HS-5 (cell line): ENCODE measurements at places on chromosomes 5 and 9.

GRCh38 chr9:124291801-124292396 lies 34.1 kb downstream of the NEK6 start:
- no peak for DNase-seq

DNA sequence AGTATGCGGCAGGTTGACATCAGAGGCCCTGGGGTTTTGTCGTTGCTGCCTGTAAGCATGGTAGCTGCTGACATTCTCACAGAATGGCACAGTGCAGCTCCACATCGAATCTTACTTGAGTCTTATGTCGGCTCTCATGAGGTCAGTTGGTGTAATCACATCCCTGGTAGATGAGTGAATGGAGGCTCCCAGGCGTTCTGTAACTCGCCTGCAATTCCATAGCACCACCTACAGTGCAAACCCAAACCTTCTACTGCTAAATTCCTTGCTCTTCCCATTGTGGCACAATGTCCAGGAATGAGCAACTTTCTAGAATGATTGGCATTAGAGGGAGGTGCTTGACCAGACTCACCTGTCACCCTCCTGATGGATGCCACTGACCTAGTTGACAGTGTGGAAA lies 578.4 kb downstream of the CCDC171 start:
- no peak for DNase-seq

DNA sequence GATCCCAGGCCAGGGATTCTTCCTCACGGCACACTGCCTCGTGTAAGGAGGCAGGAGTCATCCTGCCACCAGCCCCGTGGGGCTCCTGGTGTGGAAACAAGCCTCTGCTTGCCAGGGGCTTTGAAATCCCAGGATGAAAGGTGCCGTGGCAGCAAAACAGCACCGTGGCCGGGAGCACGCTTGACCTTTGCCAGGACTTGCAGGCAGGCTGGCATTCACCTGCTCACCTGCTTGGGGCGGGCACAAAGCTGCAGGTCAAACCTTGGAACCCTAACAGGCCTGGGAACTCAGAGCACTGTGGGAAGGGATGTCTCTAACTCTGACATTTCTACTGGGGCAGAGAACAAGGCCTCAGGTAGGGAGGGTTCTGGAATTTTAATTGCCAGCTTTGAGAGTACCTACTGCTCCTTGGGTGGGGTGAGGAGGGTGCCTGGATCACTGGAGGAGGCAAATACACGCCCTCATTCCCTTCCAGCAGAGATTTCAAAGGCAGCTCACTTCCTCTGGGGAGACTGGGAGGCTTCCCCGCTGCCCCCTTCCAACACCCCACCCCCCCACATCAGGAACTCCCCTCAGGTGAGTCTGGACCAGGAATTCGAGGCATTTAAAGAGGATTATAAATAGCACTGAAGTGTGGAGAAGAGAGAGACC lies 45.6 kb upstream of the STXBP1 start:
- no peak for DNase-seq

GRCh38 chr5:142432369-142432863 lies 107.6 kb upstream of the SPRY4 start:
- no peak for DNase-seq

GRCh38 chr9:97560154-97560553 lies 58.7 kb downstream of the TMOD1 start:
- no peak for DNase-seq

- peak; percentile 97 for DNase-seq
These were observed 17.6 kb upstream of the MUSK start for GRCh38 chr9:110650991-110651411.

DNA sequence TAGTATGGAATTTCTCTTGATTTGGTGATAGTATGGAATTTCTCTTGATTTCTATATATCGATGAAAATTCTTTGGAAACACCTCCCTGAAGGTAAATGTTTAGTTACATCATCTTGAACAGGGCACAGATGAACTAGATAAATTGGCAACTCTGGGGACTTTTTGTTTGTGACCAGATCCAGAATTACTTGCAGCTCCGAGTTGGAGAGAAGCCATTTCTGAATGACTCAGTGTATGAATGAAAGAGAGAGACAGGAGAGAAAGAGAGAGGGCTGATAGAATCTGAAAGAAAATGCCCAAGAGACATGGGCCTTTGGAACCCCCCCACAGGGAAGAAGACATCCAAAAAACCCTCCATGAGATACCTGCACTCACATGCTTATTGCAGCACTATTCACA lies 14.1 kb downstream of the TNFSF15 start:
- no peak for DNase-seq

DNA sequence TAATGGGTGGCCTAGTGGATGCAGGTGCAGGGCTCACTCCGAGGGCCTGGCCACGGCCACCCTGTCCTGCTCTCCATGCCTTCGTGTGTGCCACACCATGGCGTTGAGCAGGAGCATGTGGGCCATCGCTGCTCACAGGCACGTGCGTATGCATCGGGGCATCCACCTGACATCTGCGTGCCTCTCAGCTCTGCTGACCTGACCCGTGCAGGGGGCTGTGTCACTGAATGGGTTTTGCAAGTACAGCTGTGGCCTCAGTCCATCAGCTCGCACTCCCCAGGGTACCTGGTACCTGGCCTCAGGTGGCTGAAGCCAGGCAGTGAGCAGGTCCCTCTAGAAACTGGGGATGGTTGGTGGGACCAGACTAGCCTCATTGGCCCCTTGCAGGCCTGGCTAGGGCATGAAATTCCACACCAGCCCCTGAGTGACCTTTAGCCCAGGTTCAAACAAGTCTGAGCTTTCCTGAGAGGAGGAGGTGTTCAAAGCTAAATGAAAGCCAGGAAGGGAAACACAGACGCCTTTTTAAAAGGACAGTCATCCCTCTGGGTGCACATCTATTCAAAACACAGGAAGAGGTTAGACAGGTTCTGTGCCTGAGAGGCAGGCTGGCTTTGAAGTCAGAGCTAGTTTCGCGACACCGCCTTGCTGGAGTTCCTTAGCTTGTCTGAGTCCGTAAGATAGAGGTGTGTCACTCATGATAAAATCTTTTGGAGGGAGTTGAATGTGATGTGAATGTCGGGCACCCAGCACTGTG lies 74.0 kb downstream of the MACROH2A1 start:
- no peak for DNase-seq

- DNase-seq = no peak
These were observed 96.1 kb upstream of the CDKN2B start for GRCh38 chr9:22105005-22105722.

GRCh38 chr5:171521219-171521633 lies 101.8 kb downstream of the FGF18 start:
- peak; percentile 89 for DNase-seq

- DNase-seq = no peak
These were observed 364.1 kb downstream of the PRELID2 start for GRCh38 chr5:145471026-145471425.

DNA sequence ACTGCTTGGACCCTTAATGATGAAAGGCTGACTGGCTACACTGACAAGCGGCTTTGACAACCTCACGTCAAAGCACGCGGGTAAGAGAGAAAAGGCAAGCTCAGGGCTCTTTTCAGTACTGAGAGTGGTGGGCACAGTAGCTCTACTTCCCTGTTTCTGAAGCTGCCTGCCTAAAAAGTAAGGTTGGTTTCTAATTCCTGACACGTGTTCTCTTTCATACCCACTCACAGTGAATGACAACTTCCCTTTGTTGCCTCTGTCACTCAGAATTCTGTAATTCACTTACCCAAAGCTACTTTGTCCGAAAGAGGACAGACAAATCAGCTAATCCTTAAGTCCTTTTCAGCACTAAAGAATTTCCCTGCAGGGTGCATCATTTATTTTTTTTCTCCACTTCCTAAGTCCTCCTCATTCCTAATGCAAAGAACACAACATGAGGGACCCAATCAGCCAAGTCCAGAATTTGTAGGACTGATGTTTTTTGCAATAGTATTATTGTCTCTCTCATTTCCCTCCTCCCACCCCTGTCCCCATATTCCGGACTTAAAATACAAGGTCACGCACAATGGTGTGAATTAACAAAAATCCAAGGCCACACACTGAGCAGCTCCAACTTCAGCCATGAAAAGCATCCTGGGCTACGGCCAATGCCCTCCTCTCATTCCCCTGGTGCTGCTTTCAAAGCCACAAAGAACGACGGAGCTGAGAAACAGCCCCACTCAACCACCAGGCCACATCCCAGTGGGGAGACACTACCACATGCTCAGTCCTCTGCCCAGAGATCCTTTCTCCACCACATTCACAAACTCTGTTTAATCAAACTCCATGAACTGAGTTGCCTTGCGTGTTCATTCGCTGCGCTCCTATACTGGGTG lies 221.0 kb downstream of the TSSK1B start:
- no peak for DNase-seq
